ENCODE measurements at places on chromosomes 5 and 9.

DNA sequence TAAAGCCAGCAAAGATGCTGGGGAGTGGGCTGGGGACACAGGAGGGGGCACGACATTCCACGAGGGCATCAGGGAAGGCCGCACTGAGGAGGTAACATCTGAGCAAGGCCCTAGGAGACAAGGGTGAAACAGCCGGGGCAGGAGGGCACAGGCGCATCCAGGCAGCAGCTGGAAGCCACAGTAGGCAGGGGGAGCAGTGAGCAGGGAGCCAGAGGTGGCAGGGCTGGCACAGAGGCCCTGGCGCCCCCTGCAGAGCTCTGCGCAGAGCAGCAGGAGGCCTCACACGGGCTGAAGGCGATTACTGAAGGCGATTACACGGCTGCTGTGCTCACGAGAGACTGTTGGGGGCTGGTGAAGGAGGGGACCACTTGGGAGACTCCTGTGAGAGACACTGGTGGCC, 15.4 kb downstream of the LMAN2 start:
- DNase-seq, result peak; percentile 30

DNA sequence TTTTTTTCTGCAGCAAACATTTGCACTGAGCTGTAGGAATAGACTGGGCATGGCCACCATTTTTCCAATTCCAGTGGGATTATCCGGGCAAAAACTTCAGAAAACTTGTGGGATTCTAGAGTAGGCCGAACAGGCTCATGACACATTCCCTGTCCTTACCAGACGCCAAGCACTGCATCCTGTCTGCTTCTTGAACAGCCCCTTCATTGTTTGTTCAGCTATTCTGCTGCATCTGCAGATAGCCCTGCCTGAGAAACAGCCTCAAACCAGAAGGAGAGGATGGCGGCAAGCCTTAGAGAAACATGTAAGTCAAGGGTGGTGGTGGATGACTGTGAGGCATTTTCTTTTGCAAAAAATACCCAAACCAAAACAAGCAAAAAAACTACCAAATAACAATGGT, 111.8 kb upstream of the NTRK2 start:
- DNase-seq, result no peak

DNA sequence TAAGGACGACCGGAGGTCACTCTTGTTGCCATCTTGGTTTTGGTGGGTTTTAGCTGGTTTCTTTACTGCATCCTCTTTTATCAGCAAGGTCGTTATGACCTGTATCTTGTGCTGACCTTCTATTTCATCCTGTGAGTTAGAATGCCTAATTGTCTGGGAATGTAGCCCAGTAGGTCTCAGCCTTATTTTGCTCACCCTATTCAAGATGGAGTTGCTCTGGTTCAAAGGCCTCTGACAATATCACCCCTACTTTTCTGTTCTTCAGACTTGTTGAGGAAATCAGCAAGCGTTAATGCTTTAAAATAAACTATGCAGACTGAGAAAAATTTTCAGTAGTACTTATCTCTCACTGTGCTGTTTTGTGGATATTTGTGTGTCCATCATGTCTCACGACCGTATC, 92.6 kb downstream of the MTRR start:
- DNase-seq, result no peak

- DNase-seq, result no peak
Measured at GRCh38 chr9:36791222-36791950, 218.7 kb downstream of the MELK start.

DNA sequence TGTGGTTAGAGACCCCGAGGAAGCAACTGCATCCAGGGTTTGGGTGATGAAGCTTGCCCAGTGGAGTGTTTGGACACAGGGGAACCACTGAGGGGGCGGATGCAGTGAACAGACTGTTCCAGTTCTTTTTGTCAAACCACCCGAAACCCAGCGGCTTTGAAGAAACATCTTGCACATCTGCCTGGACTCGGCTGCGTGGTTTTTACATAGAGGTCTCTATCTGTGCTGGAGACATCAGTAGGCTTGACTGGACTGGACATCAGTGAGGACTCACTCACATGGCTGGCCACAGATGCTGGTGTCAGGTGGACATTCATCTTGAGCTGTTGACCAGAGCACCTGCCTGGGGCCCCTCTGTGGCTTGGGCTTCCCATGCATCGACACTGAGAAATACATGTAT, 15.3 kb upstream of the SPATA31E1 start:
- DNase-seq, result no peak

- DNase-seq, result peak; percentile 12
Measured at GRCh38 chr5:78899922-78900362, 85.2 kb downstream of the ARSB start.

All from H54 (cell line).